T-helper 2 cell treated with Interferon-gamma antibody and Interleukin-4, amounts not matched to agents 5 μg/mL and 100 μg/mL, for 36 hours (primary cell): ENCODE measurements at places on chromosomes 13 and 19.

GRCh38 chr19:2337329-2337707 lies 8.8 kb downstream of the SPPL2B start:
- no peak for DNase-seq

DNA sequence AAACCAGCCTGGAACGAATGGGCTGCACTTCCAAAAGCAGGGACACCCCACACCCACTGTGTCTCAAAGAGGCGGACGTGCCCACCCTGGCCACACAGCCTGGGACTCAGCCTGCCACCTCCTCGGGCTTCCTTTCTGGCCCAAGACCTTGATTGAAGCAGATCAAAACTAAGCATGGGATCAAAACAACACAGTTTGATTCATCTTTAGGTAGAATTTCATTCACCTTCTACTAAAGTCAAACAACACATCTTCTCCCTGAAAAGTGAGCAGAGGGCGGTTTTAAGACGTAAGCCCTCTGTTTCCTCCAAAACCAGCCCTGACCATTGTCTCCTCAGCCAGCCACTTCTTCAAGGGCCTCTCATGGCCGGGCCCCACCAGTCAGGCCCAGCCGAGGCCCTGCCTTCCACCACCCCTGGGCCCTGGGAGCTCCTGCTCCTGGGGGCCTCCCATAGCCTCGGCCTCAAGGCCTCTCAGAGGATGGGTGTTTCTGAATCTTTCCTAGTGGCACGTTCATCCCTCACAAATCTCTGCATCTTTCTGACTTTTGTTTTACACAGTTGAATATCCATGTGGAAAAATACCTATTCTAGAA lies 6.3 kb upstream of the F10 start:
- no peak for DNase-seq

GRCh38 chr19:11479090-11479897 lies 1.6 kb downstream of the ELAVL3 start:
- peak; percentile 36 for DNase-seq

- no peak for DNase-seq
Observed at GRCh38 chr13:45630791-45631190, 15.3 kb upstream of the ERICH6B start.

DNA sequence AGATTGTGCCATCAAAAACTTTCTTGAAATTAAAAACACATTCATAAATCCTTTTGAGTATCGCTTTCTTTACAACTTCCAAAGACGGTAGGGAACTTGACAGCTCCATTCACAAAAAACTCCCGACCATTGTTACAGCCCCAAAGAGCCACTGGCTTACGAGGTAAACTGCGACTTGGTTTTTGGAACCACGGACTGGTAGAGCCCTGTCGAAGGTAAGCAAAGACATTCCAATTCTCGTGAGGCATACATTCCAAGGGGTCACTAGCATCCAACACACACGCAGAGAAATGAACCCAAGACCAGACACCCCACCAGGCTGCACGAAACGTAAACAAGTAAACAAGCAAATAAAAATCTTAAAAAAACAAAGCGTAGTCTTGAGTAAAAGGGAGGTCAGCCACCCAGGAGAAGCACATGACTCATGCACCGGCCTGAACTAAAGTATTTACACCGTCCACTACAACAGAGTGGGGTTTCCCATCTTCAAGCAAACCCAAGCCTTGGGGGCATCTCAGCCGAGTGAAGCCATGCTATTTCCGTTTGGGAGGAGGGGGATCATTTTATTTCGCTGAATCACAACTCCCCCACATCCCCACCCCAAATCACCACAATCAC lies 1.4 kb downstream of the BRD4 start:
- peak; percentile 23 for DNase-seq

DNA sequence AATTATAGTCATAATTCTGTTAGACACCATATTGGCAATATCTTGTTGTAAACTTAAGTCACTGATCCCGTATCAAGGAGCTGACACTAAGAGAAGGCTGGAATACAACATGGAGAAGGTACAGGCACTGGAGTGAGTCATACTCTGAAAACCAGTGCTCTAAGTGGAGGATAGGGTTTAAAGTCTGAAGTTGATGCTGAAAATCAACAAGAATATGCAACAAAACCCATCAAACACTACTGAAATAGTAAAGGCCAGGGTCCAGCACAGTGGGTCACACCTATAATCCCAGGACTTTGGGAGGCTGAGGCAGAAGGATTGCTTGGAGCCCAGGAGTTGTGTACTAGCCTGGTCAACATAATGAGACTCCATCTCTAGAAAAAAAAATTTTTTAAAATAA lies 73.2 kb upstream of the KLF5 start:
- DNase-seq, result no peak

DNA sequence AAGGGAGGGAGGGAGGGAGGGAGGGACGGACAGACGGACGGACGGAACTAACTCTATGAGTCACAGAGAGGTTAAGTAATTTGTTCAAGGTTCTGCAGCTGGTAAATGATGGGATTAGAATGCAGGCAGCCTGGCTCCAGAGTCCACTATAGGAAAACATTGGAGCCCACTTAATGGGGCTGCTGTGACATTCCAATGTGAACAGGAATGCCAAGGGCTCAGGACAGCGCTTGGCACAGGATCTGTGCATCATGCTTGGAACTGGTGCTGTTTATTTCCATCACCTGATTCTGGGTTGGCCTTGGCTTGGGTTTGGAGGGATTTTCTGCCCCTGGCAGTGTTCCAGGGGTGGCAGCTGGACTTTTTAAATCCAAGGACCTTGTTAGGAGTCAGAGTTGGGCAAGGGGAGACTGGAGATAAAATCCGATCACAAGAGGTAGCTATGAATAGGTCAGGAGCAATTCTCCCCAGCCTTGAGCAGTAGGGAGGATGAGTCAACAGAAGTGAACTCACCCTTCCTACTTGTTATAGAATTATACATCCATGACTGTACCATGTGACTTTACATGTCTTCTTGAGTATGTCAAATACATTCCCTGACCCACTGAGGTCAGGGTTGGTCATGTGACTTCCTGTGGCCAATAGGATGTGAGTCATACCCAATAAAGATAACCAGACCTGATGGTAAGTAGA lies 7.8 kb upstream of the HIF3A start:
- no peak for DNase-seq

DNA sequence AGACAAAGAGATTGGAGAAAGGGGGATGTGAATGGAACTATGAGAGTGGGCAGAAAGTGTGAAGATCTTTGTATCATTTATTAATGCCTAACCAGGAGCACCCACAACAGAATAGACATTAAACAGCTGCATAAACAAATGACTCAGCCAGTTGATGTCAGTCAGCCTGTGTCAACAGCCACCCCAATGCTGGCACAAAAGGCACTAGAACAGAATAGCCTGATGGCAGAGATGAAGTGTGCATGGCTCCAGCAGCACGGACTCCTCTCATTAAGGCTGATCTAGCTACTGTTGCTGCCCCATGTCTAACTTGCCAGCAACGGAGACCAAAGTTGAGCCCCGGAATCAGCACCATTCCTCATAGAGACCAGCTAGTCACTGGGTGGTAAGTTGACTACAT lies 7.8 kb downstream of the CPB2 start:
- DNase-seq, result no peak
